ENCODE measurements at places on chromosomes 3 and 15.
A peak's percentile ranks its signal among the peaks of the same experiment; 100 is the strongest.

DNA sequence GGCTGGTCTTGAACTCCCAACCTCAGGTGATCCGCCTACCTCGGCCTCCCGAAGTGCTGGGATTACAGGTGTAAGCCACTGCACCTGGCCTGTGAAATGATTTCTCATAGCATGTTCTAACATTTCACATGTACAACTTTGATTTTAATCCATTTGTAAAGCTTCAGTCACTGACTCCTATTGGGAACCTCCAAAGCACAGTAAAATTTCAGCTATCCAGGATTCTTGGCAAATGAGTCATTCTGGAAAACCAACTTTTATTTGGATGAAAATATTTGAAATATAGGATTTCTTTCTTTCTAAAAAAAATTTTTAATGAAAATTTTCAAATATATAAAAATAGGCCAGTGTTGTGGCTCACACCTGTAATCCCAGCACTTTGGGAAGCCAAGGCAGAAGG lies 2.7 kb upstream of the LMAN1L start:
- no peak for DNase-seq

DNA sequence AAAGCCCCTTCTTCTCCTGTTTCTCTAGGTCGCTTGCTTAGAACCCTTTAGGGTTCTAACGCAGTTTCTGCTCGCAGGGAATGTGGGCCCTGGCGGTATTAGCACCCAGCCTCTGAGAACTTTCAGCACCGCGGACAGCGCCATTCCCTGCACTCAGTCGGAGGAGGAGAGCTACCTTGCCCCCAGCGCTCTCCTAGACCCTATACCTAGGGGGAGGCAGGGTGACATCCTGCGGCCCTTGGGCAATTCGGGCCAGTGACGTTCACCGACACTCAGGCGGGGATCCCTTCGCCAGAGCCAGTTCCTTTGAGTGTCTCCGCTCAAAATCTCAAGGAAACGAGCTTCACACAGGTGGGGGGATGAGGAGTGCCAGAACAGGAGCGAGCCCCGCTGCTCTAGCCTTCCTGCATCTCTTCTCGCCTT lies 1.3 kb downstream of the SLC7A14 start:
- no peak for DNase-seq

GRCh38 chr15:44712346-44713005 lies 1.2 kb downstream of the B2M start:
- DNase-seq: peak; percentile 28

DNA sequence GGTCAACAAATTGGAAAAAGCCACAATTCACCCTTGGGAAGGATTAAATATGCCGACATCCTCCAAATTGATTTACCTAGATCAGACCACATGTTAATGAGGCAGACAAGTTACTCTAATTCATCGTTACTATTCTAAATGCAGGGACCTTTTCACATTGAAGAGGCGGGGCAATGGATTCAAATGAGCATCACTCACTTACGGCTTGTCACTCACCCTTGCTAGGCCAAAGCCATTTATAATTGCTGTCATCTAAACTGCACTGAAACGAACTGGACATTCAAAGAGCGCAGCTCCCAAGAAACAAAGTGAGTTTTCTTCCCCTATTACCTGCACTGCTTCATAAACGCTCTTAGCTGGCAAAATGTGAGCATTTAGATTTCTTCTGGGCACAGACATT lies 313.9 kb downstream of the WDR72 start:
- no peak for DNase-seq

GRCh38 chr3:149619136-149619535 lies 38.7 kb downstream of the WWTR1 start:
- DNase-seq: no peak

GRCh38 chr15:84653584-84653909 lies 536 bp downstream of the WDR73 start:
- no peak for DNase-seq

GRCh38 chr3:129966876-129967275 lies 7.6 kb upstream of the TRH start:
- no peak for DNase-seq

DNA sequence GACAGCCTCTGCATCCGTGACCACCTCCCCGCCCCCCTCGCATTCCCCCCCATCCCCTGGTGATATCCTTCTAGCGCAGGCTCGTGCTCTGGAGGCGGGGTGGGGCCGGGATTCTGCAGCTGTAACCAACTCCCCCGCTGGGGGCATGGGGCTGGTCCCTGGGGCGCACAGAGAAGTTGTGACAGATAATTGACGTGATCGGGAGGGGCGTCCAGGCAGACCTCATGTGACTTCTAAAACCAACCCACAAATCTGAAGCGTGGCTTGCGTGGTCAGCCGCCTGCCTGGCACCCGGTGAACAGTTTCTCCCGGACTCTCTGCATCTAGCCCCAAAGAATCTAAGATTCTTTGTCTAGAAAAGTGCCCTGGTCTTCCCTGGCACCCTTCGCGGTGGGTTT lies 100.6 kb upstream of the IGF1R start:
- no peak for DNase-seq

GRCh38 chr3:49006408-49007067 lies 653 bp upstream of the WDR6 start:
- DNase-seq: no peak

DNA sequence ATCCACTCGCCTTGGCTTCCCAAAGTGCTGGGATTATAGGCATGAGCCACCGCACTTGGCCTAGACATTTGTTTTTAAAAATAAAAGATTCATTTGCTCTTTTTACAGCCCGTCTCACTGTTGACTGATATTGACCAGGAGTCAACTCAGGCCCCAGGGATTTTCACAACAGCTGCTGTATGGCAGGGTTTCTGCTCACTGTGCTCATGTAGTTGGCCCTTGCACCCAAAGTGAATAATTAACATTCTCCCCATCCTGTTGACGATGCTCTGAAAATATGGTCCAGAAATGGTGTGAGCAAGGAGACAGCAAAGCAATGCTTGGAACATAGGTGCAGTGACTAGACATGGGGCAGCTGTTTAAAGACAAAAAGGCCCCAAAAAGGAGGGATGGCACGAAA lies 2.9 kb upstream of the CCR5 start:
- DNase-seq: no peak

GRCh38 chr3:122055215-122055614 lies at the start of gene CD86:
TSS of gene CD86 (plus strand) at chr3:122055362. CDS start at chr3:122055490, 128 bp downstream.
- peak; percentile 62 for DNase-seq

- no peak for DNase-seq
Measured at GRCh38 chr3:107204121-107204520, 173.1 kb upstream of the CCDC54 start.

- no peak for DNase-seq
Measured at GRCh38 chr3:64588380-64588779, 99.4 kb downstream of the ADAMTS9 start.

DNA sequence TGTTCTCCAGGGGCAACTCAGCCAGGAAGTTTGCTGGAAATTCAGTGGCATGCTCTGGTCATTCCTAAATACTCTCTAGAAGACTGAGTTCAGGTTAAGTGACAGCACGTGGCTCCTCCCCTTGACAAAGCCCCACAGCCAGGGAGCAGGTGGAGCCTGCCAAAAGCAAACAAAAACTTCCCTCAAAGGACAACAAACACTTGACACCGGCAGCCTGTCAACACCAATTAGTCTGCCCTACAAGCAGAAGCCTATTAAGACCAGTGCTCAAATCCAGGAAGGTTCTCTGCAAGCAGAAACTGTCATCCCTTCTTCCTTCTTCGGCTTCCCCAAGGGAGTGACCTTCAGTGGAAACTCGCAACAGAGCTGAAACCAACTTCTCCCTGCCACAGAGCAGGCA lies 5.0 kb downstream of the MEX3B start:
- peak; percentile 8 for DNase-seq

GRCh38 chr3:81871358-81872155 lies 110.1 kb upstream of the GBE1 start:
- no peak for DNase-seq

GRCh38 chr3:141401095-141401494 lies 32.8 kb downstream of the ZBTB38 start:
- no peak for DNase-seq

DNA sequence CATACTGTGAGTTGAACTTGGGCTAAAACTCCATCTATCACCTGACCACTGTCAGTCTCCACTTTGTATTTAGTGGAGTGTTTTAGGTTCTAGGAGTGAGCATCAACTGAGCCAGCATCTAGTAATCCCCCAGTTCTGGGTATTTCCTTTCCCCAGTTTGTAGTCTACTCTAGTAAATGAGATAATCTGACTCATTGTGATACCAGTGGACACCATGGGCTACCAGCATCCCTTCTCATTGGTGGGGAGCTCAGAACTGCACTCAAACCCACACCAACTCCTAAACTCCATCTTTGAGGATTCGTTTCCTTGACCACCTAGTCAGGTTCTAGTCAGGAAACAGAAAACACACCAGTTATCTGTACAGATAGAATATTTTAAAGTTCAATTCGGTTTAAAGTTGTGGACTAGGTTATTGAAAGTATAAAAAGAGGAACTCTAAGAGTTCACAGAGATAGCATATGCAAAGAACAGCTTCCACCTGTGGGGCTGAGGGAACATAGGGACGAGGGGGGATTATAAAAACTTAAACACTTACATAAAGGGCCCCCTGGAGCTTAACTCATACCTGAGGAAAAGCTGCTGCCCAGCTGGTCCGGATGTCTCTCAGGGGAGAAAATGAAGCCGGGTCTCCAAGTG lies 36.0 kb downstream of the LEO1 start:
- peak; percentile 73 for DNase-seq

DNA sequence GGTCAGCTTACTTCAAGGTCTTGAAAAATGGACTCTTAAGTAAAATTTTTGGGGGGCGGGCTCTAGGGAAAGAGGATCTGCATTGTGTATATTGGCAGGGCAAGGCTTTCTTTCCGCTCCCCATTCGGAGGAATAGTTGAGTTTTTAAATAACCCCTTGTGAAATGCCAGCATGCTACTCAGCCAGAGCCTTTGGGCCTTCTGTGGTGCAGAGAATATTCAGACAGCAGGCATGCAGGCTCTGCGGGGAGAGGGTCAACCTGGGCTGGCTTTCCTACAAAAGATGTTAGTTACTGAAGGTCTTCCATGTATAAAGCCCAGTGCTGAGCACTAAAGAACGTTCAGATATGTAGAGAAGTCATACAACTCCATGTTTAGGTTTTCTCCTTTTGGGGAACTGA lies 40.6 kb downstream of the ADAMTSL3 start:
- DNase-seq: no peak

DNA sequence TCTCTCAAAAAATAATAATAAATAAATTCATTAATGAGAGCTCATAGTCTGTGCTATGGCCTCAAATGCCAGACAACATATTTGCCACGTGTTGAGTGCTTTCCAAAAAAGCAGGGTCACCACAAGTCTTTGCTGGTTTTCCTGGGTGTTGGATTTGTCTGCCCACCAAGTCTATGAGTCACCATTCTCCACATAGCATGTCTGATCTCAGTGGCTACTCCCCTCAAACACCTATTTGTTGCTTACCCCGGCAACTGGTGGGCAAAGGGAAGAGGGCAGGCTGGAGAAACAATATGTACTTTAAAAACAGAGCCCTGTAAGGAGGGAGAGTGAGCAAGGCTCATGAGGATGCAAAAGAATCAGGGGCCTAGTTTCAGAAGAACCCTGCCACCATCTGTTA lies 120.0 kb upstream of the ARRDC4 start:
- no peak for DNase-seq

GRCh38 chr15:39336926-39337325 lies 244.0 kb upstream of the THBS1 start:
- no peak for DNase-seq

DNA sequence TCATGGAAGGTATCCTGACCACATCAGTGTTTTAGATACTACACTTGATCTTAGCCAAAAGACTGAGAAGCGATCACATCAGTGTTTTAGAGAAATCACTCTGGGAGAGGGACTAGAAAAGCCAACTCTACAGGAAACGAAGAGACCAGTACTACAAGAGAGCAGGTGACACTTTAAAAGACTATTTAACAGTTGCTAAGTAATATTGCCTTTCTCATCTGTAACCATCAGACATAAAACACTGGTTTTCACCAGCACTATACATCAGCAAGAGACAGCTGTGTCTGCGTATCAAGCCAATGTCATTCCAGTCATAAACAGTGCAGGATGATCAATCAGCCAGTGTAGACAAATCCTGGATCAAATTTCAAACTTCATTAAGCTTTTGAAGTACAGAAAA lies 66.7 kb downstream of the GLB1 start:
- no peak for DNase-seq

- DNase-seq: peak; percentile 17
Measured at GRCh38 chr3:113769551-113769950, 22.7 kb downstream of the ATP6V1A start.

- no peak for DNase-seq
Measured at GRCh38 chr3:1103525-1103924, 10.7 kb downstream of the CNTN6 start.

GRCh38 chr3:79314962-79315361 lies 452.8 kb downstream of the ROBO1 start:
- no peak for DNase-seq

- no peak for DNase-seq
Measured at GRCh38 chr3:63370094-63370493, 92.0 kb downstream of the SYNPR start.

DNA sequence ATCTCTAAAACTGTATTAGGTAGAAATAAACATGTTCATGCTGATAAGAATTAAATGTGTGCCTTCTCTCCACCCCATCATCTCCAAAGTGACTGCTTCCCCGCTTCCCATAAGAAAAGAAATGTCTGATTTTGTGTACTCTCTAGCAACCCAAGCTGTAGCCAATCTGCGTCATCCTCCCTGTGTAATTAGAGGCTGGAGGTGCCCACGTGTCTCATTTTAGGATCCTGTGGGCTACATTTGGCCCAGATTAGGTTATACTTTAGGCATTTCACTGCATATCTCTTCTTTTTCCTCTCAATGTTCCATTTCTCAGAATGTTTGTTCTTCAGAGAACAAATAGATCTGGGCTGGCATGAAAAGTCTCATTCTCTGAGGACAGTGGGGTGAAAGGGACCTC lies 19.3 kb upstream of the ZNF148 start:
- DNase-seq: no peak

DNA sequence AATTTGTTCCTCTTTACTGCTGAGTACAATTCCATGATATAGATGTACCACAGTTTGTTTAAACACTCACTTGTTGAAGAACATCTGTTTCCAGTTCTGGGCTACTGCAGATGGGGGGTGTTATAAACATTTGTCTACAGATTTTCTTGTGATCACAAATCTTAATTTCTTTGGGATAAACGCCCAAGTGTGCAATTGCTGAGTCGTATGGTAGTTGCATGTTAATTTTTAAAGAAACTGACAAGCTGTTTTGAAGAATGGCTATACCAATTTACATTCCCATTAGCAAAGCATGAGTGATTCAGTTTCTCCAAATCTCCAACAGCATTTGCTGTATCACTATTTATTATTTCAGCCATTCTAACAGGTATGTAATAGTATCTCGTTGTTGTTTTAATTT lies 242.0 kb upstream of the MRPL3 start:
- no peak for DNase-seq

DNA sequence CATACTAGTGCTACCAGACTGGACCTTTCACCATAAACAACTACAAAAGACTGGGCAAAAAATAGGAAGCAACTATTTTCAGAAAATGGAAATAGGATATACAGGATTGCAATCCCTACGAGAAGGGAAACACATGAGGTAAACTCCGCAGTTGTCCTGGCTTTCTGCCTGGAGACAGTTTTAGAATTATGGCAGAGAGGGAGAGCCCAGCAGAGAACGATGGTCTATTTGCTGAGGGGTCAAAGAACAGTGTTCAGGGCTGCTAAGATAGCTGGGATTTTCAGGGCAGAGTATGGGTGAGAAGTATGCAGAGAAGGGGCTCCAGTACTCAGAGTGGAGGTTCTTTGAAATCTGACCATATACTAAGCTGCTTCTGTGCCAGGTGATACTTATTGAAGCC lies 163.4 kb downstream of the CHDH start:
- no peak for DNase-seq
